ENCODE measurements at places on chromosomes 13 and 19. TPM values are rescaled to one million over a fixed set of nuclear protein-coding genes. Genes with fewer than 3 reads are reported as not detected.

The PPP2R1A gene
- polyA plus RNA-seq: 250 TPM

GRCh38 chr13:30551189-30551588, 66.5 kb upstream of the USPL1 start:
- DNase-seq: peak; percentile 43

The APLP1 gene
- polyA plus RNA-seq: 44.3 TPM

GRCh38 chr13:45055902-45056648, 64.2 kb upstream of the GTF2F2 start:
- peak; percentile 56 for DNase-seq

DNA sequence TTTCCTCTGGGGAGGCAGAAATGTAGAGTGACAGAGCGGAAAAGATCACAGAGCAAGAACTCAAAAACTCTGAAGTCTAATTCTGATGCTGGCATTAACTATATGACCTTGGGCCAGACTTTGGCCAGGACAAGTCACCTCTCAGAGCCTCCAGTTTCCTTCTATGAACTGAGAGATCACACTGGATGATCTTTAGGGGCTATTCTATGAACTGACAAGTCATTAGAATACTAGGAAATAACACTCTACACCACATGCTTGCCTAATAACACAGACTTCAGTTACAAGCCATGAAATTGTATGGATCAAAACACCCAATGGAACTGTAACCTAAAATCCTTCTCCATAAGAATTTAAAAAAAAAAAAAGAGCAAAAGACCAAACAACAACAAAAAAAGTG, 16.9 kb downstream of the SLC25A30 start:
- DNase-seq: no peak

DNA sequence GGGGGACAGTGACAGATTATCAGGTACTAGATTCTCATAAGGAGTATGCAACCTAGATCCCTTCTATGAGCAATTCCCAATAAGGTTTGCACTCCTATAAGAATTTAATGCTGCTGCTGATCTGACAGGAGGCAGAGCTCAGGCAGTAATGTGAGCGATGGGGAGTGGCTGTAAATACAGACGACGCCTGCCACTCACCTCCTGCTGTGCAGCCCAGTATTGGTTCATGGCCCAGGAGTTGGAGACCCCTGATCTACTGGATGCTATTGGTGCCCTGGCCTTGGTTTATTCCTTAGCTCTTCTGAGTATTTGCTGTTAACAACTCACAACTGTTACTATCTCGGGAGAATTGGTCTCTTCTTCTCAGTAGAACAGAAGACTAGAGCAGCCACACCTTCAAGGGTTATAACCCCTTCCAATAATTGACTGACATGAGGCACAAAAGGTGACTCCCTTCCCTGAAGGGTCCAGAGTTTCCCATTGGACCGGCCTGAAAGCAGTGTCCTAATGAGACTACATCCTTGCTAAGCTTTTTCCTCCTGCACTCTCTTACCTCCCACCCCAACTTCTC, 35.0 kb upstream of the RBM26 start:
- no peak for DNase-seq

- DNase-seq: peak; percentile 87
Measured at GRCh38 chr19:41353466-41354342, at the start of gene TGFB1. TGFB1 (minus strand) TSS chr19:41353922; CDS start chr19:41353044, 878 bp downstream.

The CDX2 gene
- not detected for polyA plus RNA-seq

All from IMR-90 (cell line).